Calu3 (cell line): ENCODE measurements at places on chromosomes 6 and 20. TPM values are rescaled to one million over a fixed set of nuclear protein-coding genes. Genes with fewer than 3 reads are reported as not detected.

DNA sequence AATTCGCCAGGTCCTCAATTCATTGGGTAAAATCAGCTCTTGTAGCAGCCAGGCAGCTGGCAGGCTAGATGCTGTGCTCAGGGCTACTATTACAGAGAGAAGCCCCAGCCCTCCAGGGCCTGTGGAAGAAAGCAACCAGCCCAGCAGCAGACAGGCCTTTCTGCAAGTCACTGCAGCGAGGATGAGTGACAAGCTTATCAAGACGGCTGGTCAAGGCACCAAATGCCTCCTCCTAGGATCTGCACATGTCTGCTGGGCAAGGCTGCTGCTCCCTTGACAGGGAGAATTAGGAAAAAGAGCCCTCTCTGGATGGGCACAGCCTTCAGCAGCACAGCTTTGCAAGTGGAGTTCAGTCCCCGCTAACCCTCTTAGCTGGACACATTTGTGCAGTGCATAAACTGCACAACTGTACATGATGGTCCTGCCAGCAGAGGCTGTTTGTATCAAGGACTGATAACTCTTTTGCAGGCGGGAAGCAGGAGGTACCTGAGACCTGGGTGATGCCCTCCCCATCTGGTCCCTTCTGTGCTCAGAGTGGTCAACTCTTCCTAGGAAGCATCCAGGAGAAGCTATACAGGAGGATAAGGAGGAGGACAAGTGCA is 89.9 kb downstream of the CDC5L start:
- no peak for DNase-seq
- H3K36me3 ChIP-seq, result peaks cover 7% of the 10 kb centered on the region
- no peak overlapping the region for H3K27ac ChIP-seq
- no peak overlapping the region for H3K4me3 ChIP-seq

- no peaks in the 10 kb centered on the region for H3K27me3 ChIP-seq
- no peak overlapping the region for H3K4me3 ChIP-seq
- H3K27ac ChIP-seq, result no peak overlapping the region
- DNase-seq, result no peak
- H3K36me3 ChIP-seq, result no peaks in the 10 kb centered on the region
Measured at GRCh38 chr20:8858181-8858787, 210.6 kb upstream of the PLCB4 start.

RAD21L1 gene
- total RNA-seq, result not detected in 2 replicates

SAPCD1 gene
- total RNA-seq, result 26.6 and 30.3 TPM in 2 replicates

RNF8 gene
- 16.8 and 17.1 TPM in 2 replicates for total RNA-seq
